ENCODE measurements at places on chromosomes 5 and 9. TPM values are rescaled to one million over a fixed set of nuclear protein-coding genes. Genes with fewer than 3 reads are reported as not detected.

TMEM252 gene
- polyA plus RNA-seq: not detected

SLC6A3 gene
- polyA plus RNA-seq: not detected

OLFM1 gene
- 0.38 TPM for polyA plus RNA-seq

PCDHGB1 gene
- polyA plus RNA-seq: 1.9 TPM

LVRN gene
- 0.06 TPM for polyA plus RNA-seq

CDO1 gene
- polyA plus RNA-seq: 7.9 TPM

LHX6 gene
- polyA plus RNA-seq: 0.05 TPM

RELL2 gene
- polyA plus RNA-seq: 7.6 TPM

RASEF gene
- polyA plus RNA-seq: not detected

AK8 gene
- 0.19 TPM for polyA plus RNA-seq

TXN gene
- 578 TPM for polyA plus RNA-seq

PPIC gene
- polyA plus RNA-seq: 38.8 TPM

- DNase-seq: no peak
Observed at GRCh38 chr9:77453825-77454647, 194.1 kb downstream of the GNA14 start.

- no peak for DNase-seq
Observed at GRCh38 chr5:143796753-143797152, 15.2 kb upstream of the HMHB1 start.

DNA sequence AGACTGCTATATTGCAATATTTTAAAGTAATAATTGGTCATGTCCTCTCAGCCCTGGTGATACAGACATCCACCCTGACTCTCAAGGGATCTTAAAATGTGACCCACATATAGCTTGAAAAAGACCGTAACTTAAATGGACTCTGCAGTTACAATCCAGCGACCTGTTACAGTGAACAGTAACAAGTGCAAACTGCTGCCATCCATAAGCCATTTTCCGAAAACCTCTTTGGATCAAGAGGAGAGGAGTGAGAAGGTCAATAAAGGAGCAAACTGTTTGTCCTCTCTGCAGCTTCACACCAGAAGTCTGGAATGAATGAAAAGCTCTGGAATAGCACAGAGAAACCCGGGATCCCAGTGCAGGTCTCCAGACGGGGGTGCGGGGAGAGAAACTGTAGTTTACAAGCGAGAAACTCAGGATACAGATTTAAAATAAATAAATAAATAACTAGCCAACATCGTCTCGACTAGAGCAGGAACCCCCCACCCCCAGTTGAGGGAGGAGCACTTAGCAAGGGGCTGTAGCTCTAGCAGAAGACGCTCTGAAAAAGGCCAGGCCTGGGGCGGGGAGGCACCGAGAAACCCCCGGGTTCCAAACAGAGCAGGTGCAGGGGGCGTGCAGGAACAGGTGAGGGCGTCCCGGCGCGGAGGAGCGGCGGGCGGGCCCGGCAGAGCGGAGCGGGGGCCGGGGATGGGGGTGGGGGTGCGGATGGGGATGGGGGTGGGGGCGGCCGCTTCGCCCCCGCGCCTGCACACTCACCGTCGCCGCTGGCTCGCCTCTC is 572 bp downstream of the ZDHHC21 start:
- peak; percentile 1 for DNase-seq

DNA sequence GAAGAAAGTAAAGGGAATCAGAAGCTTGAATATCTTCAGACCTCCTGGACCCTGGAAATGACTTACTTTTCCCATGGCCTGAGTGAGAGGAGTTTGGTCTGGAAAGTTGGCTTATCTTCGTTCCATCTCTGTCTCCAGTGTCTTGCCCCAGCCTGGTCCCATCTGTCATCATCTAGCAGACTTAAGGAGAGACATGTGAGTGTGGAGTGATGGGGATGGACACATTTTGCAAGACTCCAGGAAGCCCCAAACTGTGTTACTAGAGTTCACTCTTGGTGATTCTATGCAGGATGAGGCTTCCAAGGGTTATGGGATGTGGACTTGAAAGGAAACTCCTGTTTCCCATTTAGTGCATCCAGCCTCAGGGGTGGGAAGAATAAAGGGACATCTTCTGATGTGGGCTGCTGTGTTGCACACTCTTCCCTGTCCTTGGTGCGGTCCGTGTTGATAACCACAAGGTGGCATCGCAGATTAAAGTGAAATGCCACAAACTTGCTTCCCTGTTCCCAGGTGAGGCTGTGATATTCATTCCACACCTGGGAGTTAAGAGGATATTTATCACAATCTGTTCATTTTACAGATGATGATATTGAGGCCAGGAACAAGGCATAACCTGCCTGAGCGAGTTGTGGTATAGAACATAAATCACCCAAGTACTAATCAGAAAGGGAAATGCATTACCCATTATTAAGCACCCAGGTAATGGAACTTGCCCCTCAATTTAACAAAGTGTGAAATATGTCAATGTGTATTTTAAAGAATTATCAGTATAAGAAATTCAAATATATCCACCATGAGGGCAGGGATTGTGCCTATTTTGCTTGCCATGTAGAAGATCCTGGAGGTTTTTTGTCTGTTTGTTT is 269.9 kb upstream of the PAPPA start:
- peak; percentile 60 for DNase-seq

- DNase-seq: no peak
Observed at GRCh38 chr5:147869112-147869511, 9.4 kb upstream of the SCGB3A2 start.

GRCh38 chr5:37539459-37539858 is 160.3 kb downstream of the WDR70 start:
- DNase-seq: no peak

- DNase-seq: no peak
Observed at GRCh38 chr5:60993875-60994571, 49.0 kb downstream of the NDUFAF2 start.

- peak; percentile 63 for DNase-seq
Observed at GRCh38 chr9:72579190-72579589, 57.8 kb downstream of the TMC1 start.

- no peak for DNase-seq
Observed at GRCh38 chr5:93240228-93240834, 340.7 kb downstream of the NR2F1-AS1 start.

GRCh38 chr9:133971121-133971951 is 20.8 kb downstream of the VAV2 start:
- no peak for DNase-seq

- DNase-seq: no peak
Observed at GRCh38 chr5:14674983-14675854, 10.7 kb downstream of the OTULIN start.

GRCh38 chr5:137432376-137432775 is 66.8 kb downstream of the SPOCK1 start:
- no peak for DNase-seq

GRCh38 chr9:101832486-101832885 is 94.0 kb upstream of the GRIN3A start:
- DNase-seq: no peak

- no peak for DNase-seq
Observed at GRCh38 chr5:56802205-56802604, 13.1 kb upstream of the MAP3K1 start.

Data from IMR-90 (cell line).